ENCODE measurements at places on chromosomes 5 and 9.

DNA sequence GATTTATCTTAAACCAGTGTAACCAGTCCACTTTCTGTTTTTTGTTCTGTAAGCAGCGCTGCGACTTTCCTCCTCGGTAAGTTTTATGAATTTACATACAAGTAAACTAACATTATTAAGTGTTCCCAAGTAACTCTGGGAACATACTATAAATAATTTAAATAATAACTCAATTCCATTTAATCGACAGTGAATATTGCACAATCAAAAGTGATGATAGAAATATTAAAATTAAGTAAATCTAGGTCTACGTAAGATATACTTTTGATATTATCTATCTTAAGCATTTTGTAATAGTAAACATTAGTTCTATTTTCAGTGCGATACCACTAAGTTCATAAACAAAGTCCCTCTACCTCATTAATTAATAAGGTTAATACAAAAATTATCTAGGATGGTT lies 7.8 kb downstream of the NFIB start:
- H3K4me1 ChIP-seq, result no peaks in the 10 kb centered on the region
- no peak for DNase-seq
- no peak overlapping the region for H3K27ac ChIP-seq
- no peaks in the 10 kb centered on the region for H3K27me3 ChIP-seq
- no peak overlapping the region for H3K4me3 ChIP-seq
- H3K36me3 ChIP-seq, result peaks cover 24% of the 10 kb centered on the region

- H3K27me3 ChIP-seq, result no peaks in the 10 kb centered on the region
- no peak overlapping the region for H3K4me3 ChIP-seq
- H3K36me3 ChIP-seq, result no peaks in the 10 kb centered on the region
- no peaks in the 10 kb centered on the region for H3K4me1 ChIP-seq
Observed at GRCh38 chr9:95268681-95269080, 48.8 kb downstream of the FANCC start.

DNA sequence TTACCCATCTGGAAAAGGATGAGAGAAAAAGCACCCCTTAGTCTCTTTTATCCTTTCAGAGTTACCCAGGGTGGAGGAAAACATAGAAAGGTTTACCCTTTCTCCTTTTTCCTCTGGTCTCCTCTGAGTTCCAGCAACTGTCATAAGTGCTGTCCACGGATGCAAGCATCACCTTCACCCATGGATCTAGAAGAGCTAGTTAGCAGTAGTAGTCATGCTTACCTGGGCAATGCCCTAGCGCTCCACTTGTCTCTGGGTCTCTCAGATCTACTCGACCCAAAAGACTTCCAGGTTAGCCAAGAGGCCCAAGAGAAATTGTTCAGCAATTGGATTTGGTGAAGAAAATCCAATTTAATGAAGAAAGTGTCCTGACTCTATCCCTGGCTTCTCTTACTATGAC lies 656.2 kb upstream of the PTPRD start:
- no peak overlapping the region for H3K27ac ChIP-seq
- H3K36me3 ChIP-seq, result no peaks in the 10 kb centered on the region
- no peak for DNase-seq
- H3K27me3 ChIP-seq, result no peaks in the 10 kb centered on the region

- peaks cover 13% of the 10 kb centered on the region for H3K4me1 ChIP-seq
- DNase-seq, result no peak
- H3K27ac ChIP-seq, result no peak overlapping the region
- H3K27me3 ChIP-seq, result peaks cover 3% of the 10 kb centered on the region
- no peak overlapping the region for H3K4me3 ChIP-seq
Observed at GRCh38 chr9:137436761-137437600, 4.2 kb downstream of the ENTPD8 start.

GRCh38 chr5:108061941-108062340 lies 320.0 kb downstream of the FBXL17 start:
- no peaks in the 10 kb centered on the region for H3K27me3 ChIP-seq
- no peak overlapping the region for H3K4me3 ChIP-seq
- DNase-seq, result no peak
- no peaks in the 10 kb centered on the region for H3K36me3 ChIP-seq

- H3K4me3 ChIP-seq, result no peak overlapping the region
- no peak for DNase-seq
- no peaks in the 10 kb centered on the region for H3K27me3 ChIP-seq
- peaks cover 3% of the 10 kb centered on the region for H3K4me1 ChIP-seq
- H3K36me3 ChIP-seq, result peaks cover 3% of the 10 kb centered on the region
Observed at GRCh38 chr5:150408231-150408943, 4.3 kb downstream of the CD74 start.

GRCh38 chr9:34456151-34456550 lies 2.2 kb downstream of the FAM219A start:
- H3K36me3 ChIP-seq, result no peaks in the 10 kb centered on the region
- peaks cover 28% of the 10 kb centered on the region for H3K4me1 ChIP-seq
- DNase-seq, result no peak
- no peak overlapping the region for H3K4me3 ChIP-seq
- H3K27me3 ChIP-seq, result no peaks in the 10 kb centered on the region
- no peak overlapping the region for H3K27ac ChIP-seq

- H3K4me3 ChIP-seq, result no peak overlapping the region
- DNase-seq, result no peak
- no peaks in the 10 kb centered on the region for H3K4me1 ChIP-seq
- no peaks in the 10 kb centered on the region for H3K36me3 ChIP-seq
- no peaks in the 10 kb centered on the region for H3K27me3 ChIP-seq
- no peak overlapping the region for H3K27ac ChIP-seq
Observed at GRCh38 chr9:29456940-29457339, 1883.7 kb upstream of the C9orf72 start.

GRCh38 chr5:150587016-150587415 lies 53.4 kb upstream of the SYNPO start:
- H3K36me3 ChIP-seq, result no peaks in the 10 kb centered on the region
- no peaks in the 10 kb centered on the region for H3K27me3 ChIP-seq
- no peak overlapping the region for H3K4me3 ChIP-seq
- H3K4me1 ChIP-seq, result peaks cover 15% of the 10 kb centered on the region
- H3K27ac ChIP-seq, result no peak overlapping the region

DNA sequence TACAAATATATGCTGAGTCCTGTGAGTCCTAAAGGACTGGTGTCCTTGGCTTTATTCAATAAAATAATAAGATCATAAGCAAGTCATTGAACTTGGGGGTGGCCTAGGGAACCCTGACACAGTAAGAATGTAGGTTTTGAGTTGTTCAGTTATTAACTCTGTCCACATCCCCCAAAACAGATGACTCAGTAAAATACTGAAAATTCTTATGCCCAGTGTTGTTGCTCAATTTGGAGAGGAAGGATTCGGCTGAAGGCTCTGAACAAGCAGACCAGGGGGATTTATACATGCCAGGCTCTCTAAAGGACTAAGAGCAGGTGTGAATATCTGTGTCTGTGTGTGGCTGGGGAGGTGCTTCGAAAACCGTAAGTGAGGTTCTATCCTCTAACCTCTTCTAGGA lies 173.7 kb downstream of the RMI1 start:
- H3K27ac ChIP-seq, result no peak overlapping the region
- no peaks in the 10 kb centered on the region for H3K4me1 ChIP-seq
- no peak overlapping the region for H3K4me3 ChIP-seq
- no peak for DNase-seq
- H3K27me3 ChIP-seq, result no peaks in the 10 kb centered on the region

DNA sequence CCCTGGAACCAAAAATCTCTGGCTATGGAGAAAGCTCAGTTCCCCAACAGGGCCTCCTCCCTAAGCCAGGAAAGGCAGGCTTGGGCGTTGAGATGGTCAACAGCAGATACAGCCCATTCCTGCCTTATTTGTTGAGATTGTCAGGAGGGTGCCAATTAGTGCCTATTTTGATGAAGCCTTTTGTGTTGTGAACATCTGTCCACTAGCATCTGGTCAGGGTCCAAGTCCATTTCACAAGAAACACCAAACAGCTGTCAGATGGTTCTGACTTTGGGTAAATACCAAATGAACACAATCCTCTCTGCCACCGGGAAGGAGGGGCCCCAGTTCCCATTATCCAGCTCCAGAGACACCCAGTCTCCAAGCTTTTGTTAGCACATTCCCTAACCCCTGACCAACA lies 19.9 kb downstream of the SEMA6A start:
- H3K4me1 ChIP-seq, result no peaks in the 10 kb centered on the region
- no peak overlapping the region for H3K27ac ChIP-seq
- DNase-seq, result no peak
- no peak overlapping the region for H3K4me3 ChIP-seq
- H3K27me3 ChIP-seq, result no peaks in the 10 kb centered on the region
